ENCODE measurements at places on chromosomes 5 and 9. TPM values are rescaled to one million over a fixed set of nuclear protein-coding genes. Genes with fewer than 3 reads are reported as not detected.

FCN2 gene
- not detected for total RNA-seq

HEMGN gene
- total RNA-seq = 4.2 TPM

CRB2 gene
- 17.1 TPM for total RNA-seq

QRFP gene
- not detected for total RNA-seq

SCAI gene
- total RNA-seq = 65.0 TPM

TIGD6 gene
- total RNA-seq = 4.6 TPM

PHF24 gene
- total RNA-seq = 45.2 TPM

IL12B gene
- total RNA-seq = not detected

WDR38 gene
- total RNA-seq = 2.1 TPM

ARID3C gene
- 0.69 TPM for total RNA-seq

KLF4 gene
- 4.8 TPM for total RNA-seq

NR6A1 gene
- 2.5 TPM for total RNA-seq

RANBP3L gene
- total RNA-seq = 15.5 TPM

C1QTNF2 gene
- 2.5 TPM for total RNA-seq

AGXT2 gene
- 0.23 TPM for total RNA-seq

FSTL4 gene
- total RNA-seq = 5.8 TPM

CDH9 gene
- 57.4 TPM for total RNA-seq

ORM2 gene
- total RNA-seq = not detected

PCDHGA7 gene
- total RNA-seq = 7.6 TPM

PTGES gene
- 9.5 TPM for total RNA-seq

IFNK gene
- not detected for total RNA-seq

WNT8A gene
- total RNA-seq = 0.23 TPM

FAM240B gene
- not detected for total RNA-seq

FGFR4 gene
- total RNA-seq = 1.6 TPM

THBS4 gene
- 11.8 TPM for total RNA-seq

SPINK4 gene
- not detected for total RNA-seq

RASEF gene
- 1.4 TPM for total RNA-seq

SLCO6A1 gene
- total RNA-seq = not detected

ZNF454 gene
- 10.6 TPM for total RNA-seq

PDCD1LG2 gene
- 0.23 TPM for total RNA-seq

IL17B gene
- total RNA-seq = not detected

TSPAN17 gene
- total RNA-seq = 47.7 TPM

IRX1 gene
- total RNA-seq = 12.7 TPM

SEMA6A gene
- total RNA-seq = 59.1 TPM

CXXC5 gene
- total RNA-seq = 53.5 TPM

FAM81B gene
- total RNA-seq = 14.8 TPM

PCDHA1 gene
- total RNA-seq = 13.8 TPM

BSPRY gene
- total RNA-seq = 0.69 TPM

ADRA1B gene
- 6.9 TPM for total RNA-seq

ASPN gene
- 2.3 TPM for total RNA-seq

INSL4 gene
- total RNA-seq = not detected

MSX2 gene
- 0.69 TPM for total RNA-seq

SPATA31D4 gene
- total RNA-seq = not detected

LCN12 gene
- total RNA-seq = 0.46 TPM

NUTM2G gene
- total RNA-seq = not detected

FOXD4L3 gene
- total RNA-seq = 0.23 TPM

CD74 gene
- total RNA-seq = 18.7 TPM

SH3RF2 gene
- total RNA-seq = 1.2 TPM

PCDHB3 gene
- 13.6 TPM for total RNA-seq

All from diencephalon (tissue), 1 donor.